Activated CD4-positive, alpha-beta T cell treated with anti-CD3 and anti-CD28 coated beads, Interleukin-2, Interleukin-6, amounts not matched to agents 100 ng/mL and 50 ng/mL, durations not matched to agents 16 hours and 8 hours (primary cell): ENCODE measurements at places on chromosomes 4 and X.
A peak's percentile ranks its signal among the peaks of the same experiment; 100 is the strongest.

- no peak for DNase-seq
These were observed 334.9 kb downstream of the OPHN1 start for GRCh38 chrX:68098431-68098830.

GRCh38 chrX:15471028-15471427 lies 22.1 kb downstream of the PIR start:
- DNase-seq, result peak; percentile 77

GRCh38 chr4:105483840-105484239 lies 10.0 kb upstream of the PPA2 start:
- no peak for DNase-seq

- no peak for DNase-seq
These were observed 2.5 kb downstream of the CYBB start for GRCh38 chrX:37782359-37782758.

DNA sequence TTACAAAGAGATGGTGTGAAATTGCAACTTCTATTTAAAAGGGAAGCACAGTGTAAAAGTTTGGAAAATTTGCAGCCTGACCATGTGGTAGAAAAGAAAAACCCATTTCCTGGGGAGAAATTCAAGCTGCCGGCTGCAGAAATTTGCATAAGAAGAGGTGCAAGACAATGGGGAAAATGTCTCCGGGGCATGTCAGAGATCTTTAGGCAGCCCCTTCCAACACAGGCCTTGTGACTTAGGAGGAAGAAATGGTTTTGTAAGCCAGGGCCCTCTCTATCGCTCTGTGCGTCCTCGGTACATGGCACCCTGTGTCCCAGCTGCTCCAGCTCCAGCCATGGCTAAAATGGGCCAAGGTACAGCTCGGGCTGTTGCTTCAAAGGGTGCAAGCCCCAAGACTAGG lies 40.4 kb downstream of the CCDC158 start:
- no peak for DNase-seq

DNA sequence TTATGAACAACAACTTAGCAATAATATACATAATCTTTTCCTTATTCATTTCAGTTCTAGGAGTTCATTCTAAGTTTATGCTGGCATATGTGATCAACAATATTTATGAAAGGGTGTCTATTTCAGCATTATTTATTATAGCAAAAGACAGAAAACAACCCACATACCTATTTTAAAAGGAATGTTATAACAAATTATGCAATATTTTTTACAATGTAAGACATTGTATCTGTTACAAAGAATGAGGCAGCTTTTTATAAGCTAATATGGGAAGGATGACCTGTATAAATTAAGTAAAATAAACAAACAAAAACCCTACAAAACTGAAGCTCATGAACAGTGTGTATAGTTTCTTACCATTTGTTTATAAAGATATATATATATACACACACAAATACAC lies 42.7 kb downstream of the AGTR2 start:
- no peak for DNase-seq

GRCh38 chr4:159480826-159481225 lies 377.9 kb downstream of the RAPGEF2 start:
- DNase-seq, result no peak

GRCh38 chr4:121057466-121057922 lies 14.8 kb downstream of the NDNF start:
- DNase-seq, result no peak

DNA sequence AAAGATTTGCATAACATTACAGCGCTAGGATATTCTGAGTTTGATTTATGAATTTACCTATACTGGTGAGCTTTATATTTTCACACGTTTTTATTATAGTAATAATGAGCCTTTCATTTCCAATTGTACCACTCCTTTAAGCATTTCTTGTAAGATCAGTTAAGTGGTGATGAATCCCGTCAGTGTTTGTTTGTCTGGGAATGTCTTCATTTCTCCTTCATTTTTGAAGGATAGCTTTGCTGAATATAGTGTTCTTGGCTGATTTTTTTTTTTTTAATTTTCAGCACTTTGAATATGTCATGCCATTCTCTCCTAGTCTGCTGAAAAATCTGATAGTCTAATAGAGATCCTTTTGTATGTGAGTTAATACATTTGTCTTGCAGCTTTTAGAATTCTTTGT lies 70.1 kb downstream of the IL15 start:
- DNase-seq, result no peak

DNA sequence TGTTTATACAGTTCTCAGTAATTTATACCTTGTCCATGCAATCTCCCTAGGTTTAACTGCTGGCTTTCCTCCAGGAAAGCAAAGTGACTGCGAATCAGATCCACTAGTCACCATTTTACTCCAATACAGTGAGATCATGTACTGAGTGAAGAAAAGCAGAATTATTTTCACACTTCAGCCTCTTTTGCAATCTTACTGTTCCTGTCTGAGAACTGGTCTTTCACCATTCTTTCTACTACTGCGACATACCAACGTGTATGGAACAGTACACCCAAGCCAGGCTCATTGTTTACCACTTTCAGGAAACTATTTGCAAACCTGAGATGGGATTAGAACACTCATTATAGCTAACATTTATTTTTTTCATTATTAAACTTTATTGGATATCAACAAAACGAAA lies 8.0 kb upstream of the MSL3 start:
- no peak for DNase-seq

DNA sequence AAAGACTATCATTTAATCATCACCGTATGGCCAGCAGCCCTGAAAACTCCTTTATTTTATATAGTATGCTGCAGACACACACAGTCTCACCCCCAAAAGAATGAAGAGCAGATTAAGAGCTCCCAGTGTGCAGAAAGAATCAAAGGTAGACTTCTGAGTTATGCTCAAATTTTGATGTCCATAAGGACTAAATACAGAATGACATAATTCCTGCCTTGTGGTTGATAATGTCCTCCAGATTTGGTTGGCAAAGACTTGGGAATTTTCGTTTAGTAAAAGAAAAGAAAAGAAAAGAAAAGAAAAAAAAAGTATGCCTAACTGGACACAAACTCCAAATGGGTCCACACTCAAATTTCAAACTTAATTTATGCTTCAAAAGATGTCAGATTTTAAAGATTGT lies 118.1 kb upstream of the PLAC1 start:
- DNase-seq, result no peak

GRCh38 chr4:103307453-103308247 lies 109.5 kb upstream of the CENPE start:
- no peak for DNase-seq

- no peak for DNase-seq
These were observed 90.3 kb upstream of the TEX13D start for GRCh38 chrX:124242131-124242530.

GRCh38 chr4:111650674-111651086 lies 494.6 kb upstream of the FAM241A start:
- DNase-seq, result no peak
